ENCODE measurements at places on chromosomes 4 and X. TPM values are rescaled to one million over a fixed set of nuclear protein-coding genes. Genes with fewer than 3 reads are reported as not detected.

The CYTL1 gene
- 1.9 TPM for total RNA-seq

The POF1B gene
- total RNA-seq: not detected

The ADH6 gene
- total RNA-seq: not detected

The NMU gene
- total RNA-seq: not detected
